ENCODE measurements at places on chromosomes 5 and 9.

- peak; percentile 14 for DNase-seq
Measured at GRCh38 chr9:101727612-101728524, 10.6 kb downstream of the GRIN3A start.

DNA sequence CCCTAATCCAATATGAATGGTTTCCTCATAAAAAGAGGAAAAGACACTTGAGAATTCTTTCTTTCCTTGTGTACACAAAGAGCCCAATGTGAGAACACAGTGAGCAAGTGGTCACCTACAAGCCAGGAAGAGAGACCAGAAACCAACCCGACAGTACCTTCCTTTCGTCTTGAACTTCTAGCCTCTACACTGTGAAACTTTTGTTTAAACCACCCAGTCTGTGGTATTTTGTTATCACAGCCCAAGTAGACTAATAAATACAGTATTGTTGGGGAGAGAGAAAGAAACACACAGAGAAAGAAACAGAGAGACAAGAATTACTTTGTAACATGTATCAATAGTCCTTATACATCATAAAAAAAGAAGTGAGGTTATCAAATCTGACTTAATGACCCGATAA lies 37.2 kb downstream of the CENPK start:
- DNase-seq, result no peak

DNA sequence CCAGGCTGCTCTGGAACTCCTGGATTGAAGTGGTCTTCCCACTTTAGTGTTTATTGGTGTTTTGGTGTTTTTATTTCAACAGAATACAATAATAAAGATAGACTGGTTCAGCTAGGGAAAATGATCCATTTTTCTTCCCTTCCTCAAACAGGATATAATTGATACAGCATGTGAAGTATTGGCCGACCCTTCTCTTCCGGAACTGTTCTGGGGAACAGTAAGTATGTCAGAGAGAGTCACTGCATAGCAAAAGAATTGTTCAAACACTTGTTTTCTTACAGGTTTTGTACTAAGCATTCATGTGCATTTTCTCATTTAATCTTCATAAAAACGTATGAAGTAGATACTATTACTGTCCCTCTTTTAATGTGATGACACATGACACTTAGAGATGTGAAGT lies 31.6 kb downstream of the NUP188 start:
- DNase-seq, result no peak

- no peak for DNase-seq
Measured at GRCh38 chr9:109931623-109932022, 151.6 kb downstream of the PALM2AKAP2 start.

DNA sequence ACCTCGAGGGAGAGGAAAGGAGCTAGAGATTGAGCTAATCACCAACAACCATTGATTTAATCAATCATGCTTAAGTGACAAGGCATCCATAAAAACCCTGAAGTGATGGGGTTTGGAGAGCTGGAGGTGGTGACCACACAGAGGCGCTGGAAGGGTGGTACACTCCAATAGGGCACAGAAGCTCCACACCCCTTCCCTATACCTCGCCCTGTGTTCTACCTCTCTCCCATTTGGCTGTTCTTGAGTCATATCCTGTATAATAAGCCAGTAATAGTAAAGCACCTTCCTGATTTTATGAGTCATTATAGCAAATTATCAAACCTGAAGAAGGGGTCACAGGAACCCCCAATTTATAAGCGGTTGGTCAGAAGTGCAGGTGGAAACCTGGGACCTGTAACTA lies 18.3 kb downstream of the ACTL7B start:
- DNase-seq, result peak; percentile 19

GRCh38 chr5:168422431-168422830 lies 63.8 kb upstream of the RARS1 start:
- DNase-seq, result no peak

- DNase-seq, result no peak
Measured at GRCh38 chr9:129854588-129855110, 19.4 kb downstream of the USP20 start.

DNA sequence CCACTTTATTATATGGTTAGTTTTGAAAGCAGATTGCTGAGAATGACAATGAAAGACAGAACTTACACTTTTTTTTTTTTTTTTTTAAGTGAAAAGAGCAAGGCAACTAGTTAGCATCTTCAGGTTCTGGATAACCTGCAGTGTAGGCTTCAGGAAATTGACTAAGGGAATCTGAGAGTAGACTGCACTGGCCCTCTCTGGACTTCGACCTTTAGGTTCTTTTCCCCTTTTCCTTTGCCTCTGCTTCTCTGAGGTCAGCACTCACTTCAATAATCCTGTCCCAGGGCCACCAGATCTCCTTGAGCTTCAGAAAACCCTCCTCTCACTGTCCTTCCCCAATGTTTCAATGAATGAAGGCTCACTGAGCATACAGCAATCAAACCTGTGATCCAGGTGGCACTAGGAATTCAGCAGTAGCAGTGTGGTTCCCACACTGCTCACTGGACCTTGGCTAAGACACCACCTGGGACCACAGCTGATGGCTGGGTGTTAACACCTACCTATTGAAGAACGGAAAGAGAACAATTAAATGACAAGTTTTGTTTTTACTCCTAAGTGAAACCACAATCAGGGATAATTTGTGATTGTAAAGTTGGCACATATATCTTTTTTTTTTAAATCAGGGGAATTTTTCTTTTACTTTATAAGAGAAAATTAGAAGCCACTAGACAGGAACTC lies 85.8 kb upstream of the IL6ST start:
- DNase-seq, result no peak

DNA sequence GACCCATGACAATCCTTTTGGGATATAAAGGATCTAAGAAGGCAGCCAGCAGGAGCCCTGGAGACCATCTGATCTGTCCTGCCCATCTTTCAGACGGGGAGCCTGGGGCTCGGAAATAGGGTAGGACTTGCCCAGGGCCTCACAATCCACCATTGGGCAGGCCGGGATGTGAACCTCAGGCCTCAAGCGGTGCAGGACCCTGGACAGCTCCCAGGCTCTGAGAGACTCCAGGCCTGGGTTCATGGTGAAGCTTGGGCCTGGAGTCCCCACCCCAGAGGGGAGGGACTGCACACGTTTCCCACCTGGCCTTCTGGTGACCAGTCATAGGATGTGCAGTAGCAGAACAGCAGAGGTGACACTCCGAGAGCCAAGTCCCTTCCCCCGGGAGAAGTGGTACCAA lies 36.6 kb upstream of the RAPGEF1 start:
- peak; percentile 37 for DNase-seq

DNA sequence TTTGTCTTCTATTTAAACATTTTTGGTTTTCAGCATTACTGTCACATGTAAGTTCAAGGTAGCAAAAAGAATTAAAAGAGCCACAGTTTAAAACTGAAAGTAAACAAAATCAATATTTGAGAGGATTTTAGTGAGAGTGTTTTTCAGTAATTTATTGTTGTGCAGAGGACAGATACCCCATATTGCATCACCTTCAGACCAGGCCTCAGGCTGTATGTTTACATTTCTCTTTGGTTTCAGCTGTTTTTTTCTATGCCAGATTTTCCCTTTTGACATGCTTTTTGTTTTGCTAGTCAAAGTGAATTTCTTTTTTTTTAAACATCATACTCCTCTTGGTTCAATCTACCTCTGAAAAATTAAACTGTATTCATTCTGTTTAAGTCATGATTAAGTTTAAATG lies 47.2 kb downstream of the MAST4 start:
- no peak for DNase-seq

GRCh38 chr5:1412621-1413020 lies 32.6 kb downstream of the SLC6A3 start:
- no peak for DNase-seq

- DNase-seq, result no peak
Measured at GRCh38 chr5:77640589-77641396, 2.3 kb upstream of the OTP start.

DNA sequence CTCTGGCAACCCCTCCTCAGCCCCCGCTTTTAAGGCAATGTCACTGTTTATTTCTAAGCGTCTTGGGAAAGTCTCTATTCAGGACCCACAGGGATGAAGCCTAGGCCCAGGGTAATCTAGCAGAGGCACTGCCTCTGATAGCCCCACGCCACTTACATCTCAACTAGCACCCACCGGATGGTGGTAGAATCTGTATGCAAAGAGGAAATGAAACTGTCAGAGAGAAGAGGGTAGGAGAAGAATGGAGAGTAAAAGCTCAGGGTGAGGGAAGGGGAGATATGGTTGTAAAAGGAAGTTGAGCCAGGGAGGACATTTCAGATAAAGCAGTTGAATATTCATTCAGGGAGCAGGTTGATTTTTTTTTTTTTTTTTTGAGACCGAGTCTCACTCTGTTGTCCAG lies 3.0 kb downstream of the FRRS1L start:
- no peak for DNase-seq

DNA sequence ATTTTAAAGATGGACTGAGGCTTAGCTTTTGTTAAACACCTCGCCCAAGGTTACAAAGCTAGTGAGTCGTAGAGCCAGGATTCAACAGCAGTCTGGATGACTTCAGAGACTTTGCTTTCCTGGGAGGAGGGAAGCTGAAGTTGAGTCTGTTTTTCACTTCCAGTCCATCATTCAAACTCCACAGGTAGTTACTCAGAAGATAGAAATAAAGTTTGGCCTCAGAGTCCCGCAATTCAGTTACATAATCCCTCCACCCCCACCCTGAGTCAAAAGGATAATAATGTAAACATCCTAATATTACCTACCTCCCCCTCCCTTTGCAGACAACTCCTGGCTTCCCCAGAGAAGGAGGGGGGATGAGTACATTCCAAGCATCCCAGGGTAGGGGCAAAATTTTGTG lies 8.1 kb downstream of the HBEGF start:
- no peak for DNase-seq

GRCh38 chr9:136759001-136759400 lies 958 bp upstream of the LCN8 start:
- DNase-seq, result no peak

DNA sequence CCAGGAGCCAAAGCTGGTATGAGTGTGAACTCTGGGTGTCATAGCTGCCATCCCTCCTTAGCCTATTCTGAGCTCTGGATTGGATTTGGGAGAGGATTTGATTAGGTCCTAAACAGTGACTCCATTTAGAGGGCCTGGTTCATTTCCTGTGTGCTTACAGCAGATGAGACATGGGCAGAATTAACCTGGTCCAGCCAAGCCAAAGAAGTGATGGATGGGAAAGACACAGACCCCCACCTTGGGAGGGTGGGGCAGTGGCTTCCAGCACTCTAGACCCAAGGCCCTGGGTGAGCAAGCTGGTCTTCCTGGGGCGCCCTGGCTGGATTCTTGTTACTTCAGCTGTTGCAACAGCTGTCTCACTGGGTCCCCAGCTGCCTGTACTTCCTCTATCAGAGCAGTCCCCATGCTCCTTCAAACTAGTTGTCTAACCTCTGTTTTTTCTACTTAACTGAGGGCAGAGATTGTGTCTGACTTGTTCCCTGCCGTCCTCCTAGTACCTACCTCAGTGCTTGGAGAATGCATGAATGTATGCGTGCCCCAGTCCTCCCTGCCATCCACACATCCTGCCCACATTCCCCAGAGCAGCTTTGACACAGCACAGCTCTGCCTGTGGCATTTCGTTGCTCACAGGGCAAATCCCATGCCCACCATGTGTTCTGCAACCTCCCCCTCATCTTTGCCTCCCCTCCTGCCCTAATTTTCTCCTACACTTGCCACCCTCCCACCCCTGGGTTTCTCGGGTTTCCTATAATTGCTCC lies 115.9 kb downstream of the RGS3 start:
- DNase-seq, result no peak

- DNase-seq, result no peak
Measured at GRCh38 chr5:162752612-162753011, 684.8 kb upstream of the CCNG1 start.

- DNase-seq, result peak; percentile 94
Measured at GRCh38 chr9:115649991-115650472, 503.6 kb upstream of the PAPPA start.

GRCh38 chr9:32867601-32868204 lies 84.4 kb downstream of the TMEM215 start:
- DNase-seq, result no peak

GRCh38 chr9:84139296-84140070 lies 158.9 kb downstream of the RMI1 start:
- peak; percentile 7 for DNase-seq

GRCh38 chr5:56123531-56124243 lies 109.4 kb downstream of the ANKRD55 start:
- DNase-seq, result peak; percentile 100

DNA sequence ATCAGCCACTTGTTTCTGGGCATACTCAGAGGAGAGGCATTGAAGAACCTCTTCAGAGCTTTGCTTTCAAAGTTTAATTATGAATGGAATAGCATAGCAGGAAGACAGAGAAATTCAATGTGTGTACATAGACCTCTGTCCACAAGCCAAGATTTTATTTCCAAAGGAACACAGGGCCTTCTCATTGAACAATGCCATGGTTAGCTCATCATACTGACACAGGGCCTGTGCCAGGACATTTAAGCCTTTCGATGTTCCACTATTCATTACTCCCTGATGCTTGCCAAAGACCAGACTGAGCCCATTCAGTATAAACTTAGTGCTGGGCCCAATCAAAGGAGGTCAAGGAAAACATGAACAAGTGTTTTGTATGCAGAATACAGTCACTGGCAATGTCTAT lies 280.8 kb downstream of the FBXL17 start:
- no peak for DNase-seq

DNA sequence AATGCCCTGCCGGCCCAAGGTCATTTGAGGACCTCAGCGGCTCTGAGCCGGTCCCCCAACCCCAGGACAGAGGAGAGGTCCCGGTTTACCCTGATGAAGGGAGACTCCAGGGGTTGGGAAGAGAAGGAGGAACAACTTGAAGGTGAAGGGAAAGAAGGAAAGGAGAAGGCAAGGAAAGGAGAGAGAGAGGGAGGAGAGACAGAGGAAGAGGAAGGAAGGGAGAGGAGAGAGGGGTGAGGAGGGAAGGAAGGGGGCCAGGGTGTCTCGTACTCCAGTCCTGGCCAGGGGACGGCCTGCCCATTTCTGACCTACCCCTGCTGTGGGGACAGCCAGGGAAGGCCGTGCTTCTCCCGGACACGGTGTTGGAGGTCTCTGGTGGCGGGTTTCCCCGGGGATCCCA lies 1.9 kb downstream of the PRRX2 start:
- no peak for DNase-seq

GRCh38 chr5:15789642-15790041 lies 289.7 kb downstream of the FBXL7 start:
- peak; percentile 49 for DNase-seq

DNA sequence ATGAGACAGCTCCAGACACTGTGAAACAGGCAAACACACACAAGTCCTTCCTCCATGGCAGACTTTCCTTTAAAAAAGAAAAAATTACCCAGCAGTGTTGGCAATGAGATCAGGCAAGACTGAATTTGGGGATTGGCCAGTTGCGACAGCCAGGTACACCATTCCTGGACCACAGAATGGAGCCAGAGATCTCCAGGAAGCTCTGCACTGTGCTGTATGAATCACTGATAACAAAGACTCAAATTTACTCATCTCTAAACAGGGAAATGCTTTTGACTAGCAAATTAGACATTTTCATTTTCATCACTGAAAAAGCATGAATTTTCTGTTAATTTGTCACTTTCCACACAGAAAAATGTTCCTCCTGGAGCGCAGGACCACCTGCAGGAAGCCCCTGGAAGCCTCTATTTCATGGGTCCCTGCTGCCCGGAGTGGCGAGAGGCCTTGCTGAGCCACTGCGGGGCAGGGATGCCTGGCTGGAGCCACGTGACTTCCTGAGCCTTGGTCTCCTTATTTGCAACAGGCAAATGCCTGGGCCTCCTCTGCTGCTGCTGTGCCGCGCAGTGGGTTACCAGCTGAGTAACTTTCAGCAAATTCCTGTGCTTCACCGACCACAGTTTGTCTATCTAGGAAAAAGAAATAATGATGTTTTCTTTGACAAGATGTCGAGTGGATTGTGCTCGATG lies 185.9 kb upstream of the ZNF618 start:
- no peak for DNase-seq
